ENCODE measurements at places on chromosomes 4 and X. TPM values are rescaled to one million over a fixed set of nuclear protein-coding genes. Genes with fewer than 3 reads are reported as not detected.

Gene ERCC6L
- 3.8 TPM for total RNA-seq

Gene FGF13
- 0.44 TPM for total RNA-seq

Gene PNCK
- 0.06 TPM for total RNA-seq

Gene TLR10
- not detected for total RNA-seq

Gene RAB41
- total RNA-seq = not detected

Gene FANCB
- 6.5 TPM for total RNA-seq

Gene RGN
- total RNA-seq = 7.3 TPM

Gene TMEM271
- not detected for total RNA-seq

Gene NAP1L2
- 1.2 TPM for total RNA-seq

Data from aortic smooth muscle cell (primary cell).